GM10248 (cell line): ENCODE measurements at places on chromosomes 5 and 9.

DNA sequence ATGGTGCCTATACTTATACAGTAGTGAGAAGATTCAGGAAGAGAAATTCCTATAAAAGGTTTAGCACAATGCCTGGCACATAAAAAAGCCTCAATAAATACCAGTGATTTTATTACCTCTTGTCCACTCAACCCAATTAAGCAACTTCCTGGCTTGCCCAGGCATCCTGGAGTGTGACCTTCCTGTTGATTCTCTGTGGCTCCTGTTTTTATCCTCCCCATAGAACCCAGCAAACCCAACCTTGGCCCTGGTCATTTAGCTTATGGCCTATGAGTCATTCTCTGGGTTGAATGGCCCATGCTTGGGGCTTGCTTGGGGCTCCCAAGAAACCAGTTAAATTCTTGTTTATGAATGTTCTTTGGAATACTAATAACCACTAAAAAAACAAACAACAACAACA is 21.4 kb upstream of the SPARC start:
- no peak for DNase-seq

- no peak for DNase-seq
Measured at GRCh38 chr5:136109453-136110135, 23.1 kb upstream of the SMAD5 start.

GRCh38 chr9:79134654-79135053 is 437.1 kb upstream of the TLE4 start:
- DNase-seq, result no peak

GRCh38 chr5:176692326-176692725 is 45.0 kb downstream of the TSPAN17 start:
- no peak for DNase-seq

DNA sequence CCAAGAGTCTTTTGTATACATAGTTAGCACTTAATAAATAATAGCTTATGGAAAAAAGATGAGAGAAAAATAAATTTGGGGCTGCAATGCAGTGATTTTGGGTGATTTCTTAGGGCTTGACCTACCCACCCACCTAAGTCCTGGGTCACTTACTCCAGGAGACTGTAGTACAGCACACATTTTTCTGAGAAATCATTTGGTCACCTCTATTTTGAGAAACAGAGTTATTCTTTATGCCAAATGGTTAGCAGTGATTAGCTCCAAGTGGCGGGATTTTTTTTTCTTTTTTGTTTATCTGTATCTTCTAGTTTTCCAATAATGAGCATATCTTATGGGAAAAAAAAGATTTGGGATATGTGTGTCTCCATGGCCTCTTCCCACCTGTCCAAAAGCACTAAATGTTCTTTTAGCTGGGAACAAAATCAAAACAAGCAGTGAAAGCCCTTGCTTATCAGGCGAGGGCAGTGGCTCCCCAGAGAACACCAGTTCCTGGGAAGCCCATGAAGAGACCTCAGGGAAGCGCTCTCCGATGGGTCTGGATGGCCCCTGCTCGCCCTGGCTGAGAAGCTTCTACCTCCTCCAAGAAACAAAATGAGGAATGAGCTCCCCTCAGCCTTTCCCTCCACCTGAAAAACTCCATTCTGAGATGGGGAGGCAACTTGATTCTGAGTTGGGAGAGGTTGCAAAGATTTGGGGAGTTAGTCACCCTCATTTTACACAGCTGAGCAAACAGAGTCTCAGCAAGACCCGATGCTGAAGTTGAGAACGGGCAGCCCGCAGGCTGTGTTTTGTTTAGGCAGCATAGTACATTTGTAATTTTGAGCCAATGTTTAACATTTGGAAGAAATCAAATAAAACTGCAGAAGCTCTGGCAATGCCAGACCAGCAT is 69.9 kb downstream of the CYFIP2 start:
- no peak for DNase-seq

DNA sequence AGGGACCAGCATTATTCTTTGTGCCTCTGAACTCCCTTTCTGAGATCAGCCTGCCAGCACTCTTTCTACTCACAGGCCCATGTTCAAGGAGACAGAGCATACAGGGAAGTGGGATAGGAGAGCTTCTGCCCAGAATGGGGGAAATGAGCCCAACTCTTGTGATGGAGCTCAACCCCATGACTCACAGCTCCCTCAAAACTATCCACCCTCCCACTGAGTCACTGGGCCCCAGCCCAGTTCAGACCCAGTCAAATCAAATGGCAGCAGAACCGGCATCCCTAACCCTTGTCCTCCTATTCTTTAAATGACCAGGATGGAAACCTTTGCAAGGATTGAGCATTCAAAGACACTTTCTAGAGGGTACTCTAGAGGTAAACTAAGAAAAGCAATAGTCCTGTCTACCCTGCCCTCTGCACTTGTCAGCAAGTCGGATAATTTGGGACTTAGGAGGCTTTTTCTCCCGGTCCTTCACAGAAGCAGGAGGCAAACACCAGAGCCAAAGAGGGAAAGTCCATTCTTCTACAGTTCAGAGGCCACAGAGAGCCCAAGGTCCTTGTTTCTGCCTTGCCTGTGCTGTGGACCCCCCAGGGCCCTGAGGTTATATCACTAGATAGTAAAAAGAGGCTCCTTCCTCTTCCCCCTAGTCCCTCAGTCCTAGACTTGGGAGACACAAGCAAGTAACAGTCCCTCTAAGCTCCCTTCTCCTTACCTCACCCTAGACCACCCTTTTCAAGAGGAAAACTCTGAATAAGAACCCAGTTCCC is 3.2 kb downstream of the ATOSB start:
- DNase-seq, result no peak

GRCh38 chr5:111668477-111669414 is 88.2 kb downstream of the NREP start:
- DNase-seq, result no peak

DNA sequence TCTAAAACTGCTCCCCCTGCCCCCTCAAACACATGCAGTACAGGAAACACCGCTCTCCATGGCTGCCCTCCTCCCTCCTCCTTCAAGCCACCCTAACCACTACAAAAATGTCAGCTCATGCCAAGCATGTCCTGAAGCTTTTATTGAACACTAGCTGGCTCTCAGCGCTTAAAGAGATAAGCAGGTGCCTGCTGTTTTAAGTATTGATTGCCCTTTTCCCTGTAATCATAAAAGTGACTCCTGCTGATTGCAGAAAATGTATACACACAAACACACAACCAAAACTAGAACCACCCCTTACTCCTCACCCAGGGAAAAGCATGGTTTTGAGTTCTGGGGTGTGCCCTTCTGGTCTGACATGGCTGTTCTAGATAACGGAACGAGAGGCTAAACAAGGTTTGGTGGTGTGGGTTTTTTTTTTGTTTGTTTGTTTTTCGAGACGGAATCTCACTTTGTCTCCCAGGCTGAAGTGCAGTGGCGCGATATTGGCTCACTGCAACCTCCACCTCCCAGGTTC is 3.7 kb upstream of the UCK1 start:
- no peak for DNase-seq

DNA sequence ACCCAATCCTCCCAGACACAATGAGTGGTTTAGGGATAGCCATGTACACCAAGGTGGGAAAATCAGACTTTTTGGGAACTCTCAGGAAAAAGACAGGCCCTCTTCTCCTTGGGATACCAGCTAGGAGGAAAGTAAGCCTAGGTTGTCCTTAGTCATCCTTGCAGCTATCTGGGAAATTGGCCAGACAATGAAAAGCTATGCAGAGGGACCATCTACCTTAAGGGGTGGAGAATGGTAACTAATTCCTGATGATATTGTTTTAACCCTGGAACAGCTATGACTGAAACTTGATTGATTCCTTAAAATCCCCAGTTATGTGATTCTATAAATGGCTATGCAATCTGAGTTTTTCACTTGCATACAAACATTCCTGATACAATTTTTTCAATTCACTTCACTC is 88.9 kb upstream of the BNC2 start:
- DNase-seq, result no peak

- DNase-seq, result no peak
Measured at GRCh38 chr9:122307925-122308324, 43.2 kb downstream of the MRRF start.

GRCh38 chr5:73706963-73707362 is 81.0 kb downstream of the ARHGEF28 start:
- no peak for DNase-seq

- DNase-seq, result no peak
Measured at GRCh38 chr5:178165581-178165980, 11.9 kb upstream of the NHP2 start.

- DNase-seq, result no peak
Measured at GRCh38 chr5:112514111-112514510, 95.0 kb upstream of the EPB41L4A start.

- DNase-seq, result no peak
Measured at GRCh38 chr9:83242066-83242465, 179.1 kb upstream of the RASEF start.

DNA sequence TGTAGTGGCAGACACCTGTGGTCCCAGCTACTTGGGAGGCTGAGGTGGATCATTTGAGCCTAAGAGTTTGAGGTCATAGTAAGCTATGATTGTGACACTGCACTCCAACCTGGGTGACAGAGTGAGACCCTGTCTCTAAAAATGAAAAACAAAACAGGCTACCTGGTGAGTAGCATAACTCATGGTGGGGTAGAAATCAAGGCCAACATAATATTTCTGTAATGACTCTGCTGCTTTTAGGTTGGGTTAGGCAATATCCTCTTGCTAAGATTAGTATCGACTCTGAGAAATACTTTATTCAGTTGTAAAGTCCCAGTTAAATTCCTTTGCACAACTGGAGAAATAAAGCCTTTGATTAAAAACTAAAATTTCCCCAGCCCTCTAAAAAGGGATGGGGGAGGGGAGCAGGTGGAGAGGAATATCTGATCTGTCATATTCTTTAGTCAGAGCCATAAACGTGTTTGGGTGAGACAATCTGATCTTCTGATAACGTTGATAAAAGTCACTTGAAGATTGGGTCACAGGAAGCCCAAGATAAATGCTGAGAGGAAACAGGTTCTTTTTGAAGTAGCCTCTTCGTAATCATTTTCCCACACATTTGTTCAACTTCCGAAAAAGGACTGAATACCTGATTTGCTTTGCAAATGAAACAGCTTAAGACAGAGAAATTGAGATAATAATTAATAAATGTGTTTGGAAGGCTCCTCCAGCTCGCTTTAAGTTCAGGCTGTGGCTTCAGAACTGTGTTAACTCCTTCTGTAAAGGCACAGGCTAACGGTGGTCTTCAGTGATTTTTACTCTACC is 14.9 kb downstream of the IL4 start:
- peak; percentile 38 for DNase-seq

GRCh38 chr5:115084246-115084793 is 85.4 kb downstream of the TRIM36 start:
- DNase-seq, result no peak

DNA sequence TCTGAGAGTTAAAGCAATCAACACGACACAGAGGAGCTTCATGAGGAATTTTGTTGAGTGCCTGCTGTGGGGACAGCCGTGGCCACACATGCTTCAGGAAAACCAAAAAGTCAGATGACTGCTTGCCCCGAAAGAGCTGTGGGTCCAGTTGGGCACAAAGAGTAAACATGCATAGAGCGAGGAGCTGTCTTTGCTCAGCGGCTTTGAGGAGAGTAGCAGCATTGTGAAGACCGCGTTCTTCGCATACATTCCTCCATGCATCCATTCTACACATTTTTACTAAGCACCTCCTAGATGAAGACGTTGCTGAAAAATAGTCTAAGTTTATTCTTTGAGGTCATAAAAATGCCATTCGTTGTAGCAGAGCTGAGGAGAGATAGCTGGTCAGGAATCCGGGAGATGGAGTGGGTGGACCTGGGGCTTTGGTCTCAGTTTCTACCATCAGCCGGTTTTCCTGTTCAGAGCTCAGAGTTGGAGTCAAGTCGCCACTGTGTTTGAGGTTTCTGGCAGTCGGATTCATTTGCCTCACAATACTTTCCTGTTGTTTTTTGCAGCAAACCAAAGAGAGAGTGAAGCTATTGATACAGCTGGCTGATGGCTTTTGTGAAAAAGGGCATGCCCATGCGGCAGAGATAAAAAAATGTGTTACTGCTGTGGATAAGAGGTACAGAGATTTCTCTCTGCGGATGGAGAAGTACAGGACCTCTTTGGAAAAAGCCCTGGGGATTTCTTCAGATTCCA is 194.5 kb upstream of the OTULINL start:
- DNase-seq, result no peak

GRCh38 chr9:95055334-95055850 is 262.1 kb downstream of the FANCC start:
- no peak for DNase-seq

GRCh38 chr9:96442491-96442890 is 7.5 kb upstream of the HABP4 start:
- DNase-seq, result no peak

DNA sequence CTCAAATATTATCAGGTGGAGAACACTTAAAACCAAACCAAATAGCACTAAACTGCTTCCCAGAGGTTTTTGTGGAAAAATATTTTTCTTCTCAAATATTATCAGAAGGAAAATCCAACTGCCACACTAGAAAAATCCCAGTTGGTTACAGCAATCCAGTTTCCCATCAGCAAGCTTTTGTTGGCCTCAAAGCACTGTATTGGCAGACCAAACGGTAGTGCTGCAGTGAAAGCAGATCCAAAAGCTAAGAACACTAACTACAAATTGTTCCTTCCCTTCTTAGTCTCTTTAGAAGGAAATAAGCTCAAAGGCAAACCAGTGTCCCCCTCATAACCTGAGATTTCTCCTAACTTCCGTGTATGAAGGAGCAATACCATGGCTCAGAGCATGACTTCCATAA is 105.3 kb downstream of the TRIM36 start:
- no peak for DNase-seq

DNA sequence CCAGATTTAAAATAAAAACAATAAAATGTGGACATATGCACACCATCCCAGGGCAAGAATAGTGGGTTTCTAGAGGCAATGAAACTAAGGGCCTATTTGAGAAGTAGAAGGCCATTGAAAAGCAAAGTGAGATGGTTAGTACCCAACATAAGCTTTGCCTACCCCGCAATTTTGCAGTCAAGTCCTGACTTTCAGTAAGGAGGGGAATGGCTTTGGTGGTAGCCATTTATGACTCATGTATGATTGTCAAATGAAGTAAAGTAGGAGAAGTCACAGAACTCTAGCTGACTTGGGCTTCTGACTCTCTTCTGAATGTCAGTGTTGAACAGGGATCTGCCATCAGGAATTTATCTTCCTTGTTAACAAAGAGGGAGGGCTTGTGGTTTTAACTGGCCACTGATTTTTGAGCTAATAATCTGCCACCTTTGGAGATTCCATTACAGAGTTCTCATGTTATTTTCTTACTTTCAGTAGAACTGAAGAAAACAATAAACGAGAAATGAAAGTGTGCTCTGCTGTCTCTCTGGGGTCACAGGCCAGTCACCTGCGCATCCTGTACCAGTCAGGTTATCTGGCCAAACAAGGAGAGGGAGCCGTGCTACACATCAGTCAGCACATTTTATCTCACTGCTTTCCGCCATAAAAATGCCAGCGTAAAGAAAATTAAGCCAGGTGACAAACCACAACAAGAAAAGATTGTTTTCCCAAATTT is 14.3 kb upstream of the SNCAIP start:
- DNase-seq, result no peak
